Fibroblast of skin of abdomen (primary cell): ENCODE measurements at places on chromosomes 13 and 19.

DNA sequence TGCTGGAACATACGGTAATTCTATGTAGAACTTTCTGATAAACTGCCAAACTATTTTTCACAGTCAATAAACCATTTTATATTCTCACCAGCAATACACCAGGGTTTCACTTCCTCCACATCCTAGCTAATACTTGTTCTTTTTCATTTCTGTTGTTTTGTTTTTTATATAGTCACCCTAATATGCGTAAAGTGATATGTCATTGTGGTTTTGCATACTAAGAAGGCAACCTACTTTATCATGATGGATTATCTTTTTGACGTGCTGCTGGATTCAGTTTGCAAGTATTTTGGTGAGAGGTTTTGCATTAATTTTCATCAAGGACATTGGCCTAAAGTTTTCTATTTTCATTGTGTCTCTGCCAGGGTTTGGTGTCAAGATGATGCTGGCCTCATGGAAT is 1384.1 kb downstream of the UQCRFS1 start:
- no peak for DNase-seq

GRCh38 chr19:35204799-35205732 is 23.5 kb downstream of the FAM187B start:
- no peak for DNase-seq

GRCh38 chr19:27905074-27905473 is 1307.9 kb downstream of the UQCRFS1 start:
- DNase-seq, result no peak

GRCh38 chr13:76027131-76027530 is 391.0 kb downstream of the LMO7 start:
- no peak for DNase-seq

- no peak for DNase-seq
Measured at GRCh38 chr13:40245567-40245966, 420.9 kb downstream of the FOXO1 start.

GRCh38 chr13:29109987-29110386 is 289.8 kb downstream of the MTUS2 start:
- no peak for DNase-seq

DNA sequence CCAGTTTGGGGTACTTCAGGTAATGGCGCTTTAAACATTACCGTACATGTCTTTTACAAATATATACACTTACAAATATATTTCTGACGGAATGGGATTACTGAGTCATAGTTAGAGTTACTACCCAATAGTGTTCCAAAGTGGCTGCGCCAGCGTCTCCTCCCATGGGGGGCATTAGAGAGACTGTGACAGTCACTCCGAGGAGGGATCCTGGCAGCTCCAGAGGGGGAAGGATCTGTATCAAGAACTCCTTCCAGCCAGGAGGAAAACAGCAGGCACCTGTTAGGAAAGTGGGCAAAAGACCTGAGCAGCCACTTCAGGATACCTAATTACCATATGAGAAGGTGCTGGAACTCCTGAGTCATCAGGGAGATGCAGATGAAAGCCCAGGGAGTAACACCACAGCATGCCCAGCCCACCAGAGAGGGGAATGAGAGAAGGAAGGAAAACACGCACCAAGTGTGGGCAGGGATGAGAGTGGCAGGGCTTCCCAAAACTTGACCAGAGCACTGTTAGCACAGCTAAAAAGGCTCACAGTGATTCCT is 52.9 kb downstream of the SLC7A9 start:
- DNase-seq, result no peak

GRCh38 chr13:101817898-101818297 is 365.4 kb downstream of the ITGBL1 start:
- no peak for DNase-seq

DNA sequence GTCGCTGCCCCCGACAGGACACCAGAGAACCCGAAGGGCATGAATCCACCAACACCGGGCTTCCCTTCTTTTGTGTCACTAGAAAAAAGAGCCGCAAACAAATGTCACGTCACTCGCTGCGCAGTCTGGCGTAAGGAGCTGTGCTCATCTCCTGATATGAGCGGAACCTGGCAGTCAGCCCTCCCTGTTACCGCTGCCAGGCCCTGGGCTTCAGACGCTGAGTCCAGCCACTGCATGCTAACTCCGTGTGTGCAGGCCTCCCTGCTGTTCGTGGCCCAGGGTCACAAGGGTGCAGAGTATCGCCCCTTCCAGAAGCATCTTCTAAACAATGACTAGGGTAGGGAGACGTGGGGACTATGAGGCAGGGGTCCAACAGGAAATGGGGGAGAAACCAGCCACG is 71.3 kb downstream of the SLC7A1 start:
- no peak for DNase-seq

GRCh38 chr19:16226878-16227836 is 29.4 kb downstream of the AP1M1 start:
- no peak for DNase-seq

DNA sequence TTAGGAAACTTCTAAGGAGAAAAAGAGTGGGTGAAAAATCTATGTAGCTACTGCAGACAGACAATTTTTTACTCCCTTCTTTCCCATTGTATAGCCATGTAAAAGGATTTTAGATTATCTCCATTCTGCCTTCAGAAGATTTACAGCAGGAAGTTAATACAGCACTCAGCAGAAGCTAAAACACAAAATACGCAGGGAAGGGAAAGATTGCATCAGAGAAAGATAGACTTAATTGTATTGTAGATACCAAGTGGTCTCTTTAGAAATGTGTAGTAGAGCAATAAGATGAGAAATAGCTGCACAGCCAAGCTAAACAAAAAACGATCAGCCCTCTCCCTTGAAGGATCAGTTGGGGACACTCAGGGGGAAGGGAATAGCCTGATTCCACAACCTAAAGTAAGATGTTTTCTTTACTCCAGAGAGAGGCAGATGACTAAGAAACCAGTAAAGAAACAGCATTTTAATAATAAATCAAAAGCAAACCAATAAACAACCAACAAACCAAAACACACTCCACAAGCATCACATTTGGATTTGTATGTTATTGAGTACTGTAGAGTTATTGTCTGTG is 236.7 kb upstream of the SLITRK1 start:
- peak; percentile 29 for DNase-seq

DNA sequence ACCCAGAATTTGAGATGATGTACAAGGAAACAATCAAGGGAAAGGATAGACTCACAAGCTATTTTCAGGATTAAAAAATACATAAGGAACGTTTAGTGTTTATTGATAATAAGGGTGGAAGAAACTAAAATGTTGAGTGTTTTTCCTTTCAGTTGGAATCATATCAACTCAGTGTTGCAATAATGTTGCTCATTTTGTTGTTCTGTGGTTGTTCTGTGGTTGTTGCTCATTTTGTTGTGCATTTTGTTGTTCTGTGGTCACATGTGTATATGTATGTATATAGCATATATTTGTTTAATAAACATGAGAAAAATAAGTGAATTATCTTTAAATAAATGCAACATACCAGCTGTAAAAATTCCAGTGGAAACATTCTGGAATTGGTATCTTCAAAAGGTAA is 262.4 kb upstream of the SPRY2 start:
- no peak for DNase-seq

DNA sequence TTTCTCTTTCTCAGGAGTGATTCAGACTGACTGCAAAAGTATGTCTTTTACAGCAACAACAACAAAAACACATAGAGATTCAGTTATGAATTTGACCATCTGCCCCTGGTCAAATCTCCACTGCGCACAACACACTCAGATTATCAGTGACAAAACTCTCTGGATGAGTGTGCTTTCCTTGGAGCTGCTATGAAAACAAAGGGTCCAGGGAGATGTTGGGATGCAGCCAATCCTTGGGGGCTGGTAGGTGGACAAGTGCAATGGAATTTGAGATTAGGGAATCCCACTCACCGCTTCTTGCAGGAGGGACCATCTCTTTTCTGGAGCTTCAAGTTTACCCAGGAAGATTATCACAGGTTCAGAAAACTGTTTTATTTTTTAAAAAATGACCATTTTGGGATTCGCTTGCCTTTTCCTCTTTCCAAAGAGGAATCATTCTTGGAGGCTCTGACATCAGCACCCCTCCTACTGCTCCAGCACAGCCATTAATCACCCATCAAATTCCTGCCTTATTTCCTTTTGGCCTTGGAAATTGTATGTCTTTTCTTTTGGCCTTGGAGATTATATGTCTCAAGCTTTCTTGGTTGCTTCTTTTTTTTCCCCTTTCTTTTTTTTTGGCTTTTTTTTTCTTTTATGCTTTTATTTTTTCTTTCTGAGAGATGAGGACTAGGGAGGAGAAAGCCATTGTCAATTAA is 311.8 kb downstream of the TSHZ3 start:
- peak; percentile 11 for DNase-seq

DNA sequence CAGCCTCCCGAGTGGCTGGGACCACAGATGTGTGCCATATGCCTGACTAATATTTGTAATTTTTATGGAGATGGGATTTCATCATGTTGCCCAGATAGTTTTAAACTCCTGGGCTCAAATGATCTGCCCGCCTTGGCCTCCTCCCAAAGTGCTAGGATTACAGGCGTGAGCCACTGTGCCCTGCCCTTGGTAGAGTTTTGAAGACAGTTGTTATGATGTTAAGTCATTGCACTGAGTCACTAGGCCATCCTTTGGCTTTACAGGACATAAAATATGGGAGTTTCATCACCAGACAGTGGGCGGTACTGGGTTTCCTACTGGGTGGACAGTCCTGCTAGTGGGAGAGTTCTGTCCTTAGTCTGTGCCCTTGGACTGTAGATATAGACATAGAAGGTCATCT is 282.5 kb downstream of the ATP8A2 start:
- DNase-seq, result no peak

GRCh38 chr13:47148543-47148942 is 251.7 kb upstream of the HTR2A start:
- no peak for DNase-seq

DNA sequence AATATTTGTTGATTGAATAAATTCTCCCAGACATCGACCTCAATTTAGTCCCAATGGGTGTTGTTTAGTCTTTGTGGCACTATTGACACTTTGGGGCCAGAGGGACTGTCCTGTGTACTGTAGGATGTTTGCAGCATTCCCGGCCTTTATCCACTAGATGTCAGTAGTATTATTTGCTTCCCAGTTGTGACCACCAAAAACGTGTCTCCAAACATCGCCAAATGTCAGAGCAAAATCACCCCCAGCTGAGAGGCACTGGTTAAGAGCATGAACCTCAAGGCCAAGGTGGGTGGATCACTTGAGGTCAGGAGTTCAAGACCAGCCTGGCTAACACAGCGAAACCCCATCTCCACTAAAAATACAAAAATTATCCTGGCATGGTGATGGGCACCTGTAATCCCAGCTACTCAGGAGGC is 15.4 kb downstream of the NLRP12 start:
- DNase-seq, result peak; percentile 39
